ENCODE measurements at places on chromosomes 12 and 14.

DNA sequence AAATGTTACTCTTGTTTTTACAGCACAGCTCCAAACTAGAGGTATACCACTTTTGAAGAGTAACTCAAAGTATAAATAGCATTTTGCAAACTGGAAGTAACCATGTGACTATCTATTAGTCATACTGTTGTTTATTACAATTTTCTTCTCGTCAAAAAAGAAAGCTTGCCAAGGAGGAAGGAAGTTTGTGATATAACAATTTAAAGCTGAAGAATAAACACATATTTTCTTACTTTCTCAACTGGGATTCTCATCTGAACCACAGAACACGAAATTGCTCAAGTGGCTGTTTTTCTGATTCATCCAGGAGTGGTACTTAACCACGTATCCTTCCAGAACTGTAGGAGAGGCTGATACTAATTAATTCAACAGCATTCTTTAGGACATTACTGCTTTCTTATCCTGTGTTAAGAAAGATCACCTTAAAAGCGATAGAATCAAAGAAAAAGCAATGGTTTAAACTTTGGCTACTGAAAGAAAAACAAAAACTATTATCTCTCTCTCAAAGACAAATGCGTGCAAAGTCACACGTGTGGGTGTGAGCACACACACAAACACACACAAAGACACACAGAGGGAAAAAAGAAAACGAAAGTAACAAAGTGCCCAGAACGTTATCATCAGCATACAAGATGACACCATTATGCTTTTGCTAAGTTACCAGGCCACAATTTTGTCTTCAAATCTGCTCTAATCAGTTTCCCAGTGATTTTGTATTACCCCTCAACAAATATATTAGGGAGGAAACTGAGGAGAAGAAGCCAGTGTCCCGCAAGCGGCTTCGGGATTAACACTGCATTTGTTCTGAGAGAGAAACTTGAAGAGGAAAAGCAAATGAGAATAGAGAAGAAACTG, at the start of gene CLEC2B:
CLEC2B (minus strand) TSS at position 48 of the 855 bp plus-strand sequence.
- no peak for DNase-seq

DNA sequence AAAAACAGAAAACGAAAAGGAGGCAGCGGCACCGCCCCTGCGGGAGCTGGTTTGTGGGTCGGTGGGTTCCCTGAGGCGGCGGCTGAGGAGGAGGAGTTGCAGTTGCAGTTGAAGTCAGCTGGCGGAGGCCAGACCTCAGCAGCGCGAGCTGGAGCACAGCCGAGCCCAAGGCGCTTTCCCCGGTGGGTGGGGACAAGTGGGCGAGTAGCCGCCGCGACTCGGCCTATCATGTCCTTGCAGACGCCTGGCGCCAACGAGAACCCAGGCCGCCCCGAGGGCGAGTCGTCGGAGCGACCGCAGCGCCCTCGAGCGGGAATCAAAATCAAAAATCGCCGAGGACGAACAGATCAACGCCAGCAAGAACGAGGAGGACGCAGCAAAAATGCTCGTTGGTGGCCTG, 12.7 kb upstream of the CLEC1A start:
- no peak for DNase-seq

DNA sequence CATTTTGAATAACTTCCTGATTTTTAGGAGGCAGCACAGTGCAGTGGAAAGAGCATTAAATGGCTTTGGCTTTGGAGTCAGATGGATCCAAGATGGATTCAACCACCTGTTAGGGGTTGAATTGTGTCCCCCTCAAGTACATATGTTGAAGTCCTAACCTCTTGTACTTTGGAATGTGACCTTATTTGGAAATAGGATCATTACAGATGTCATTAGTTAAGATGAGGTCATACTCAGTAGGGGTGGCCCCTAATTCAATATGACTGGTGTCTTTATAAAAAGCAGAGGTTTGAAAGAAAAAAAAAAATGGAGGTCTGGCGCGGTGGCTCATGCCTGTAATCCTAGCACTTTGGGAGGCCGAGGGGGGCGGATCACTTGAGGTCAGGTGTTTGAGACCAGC, 18.8 kb downstream of the ATP5MC2 start:
- no peak for DNase-seq

DNA sequence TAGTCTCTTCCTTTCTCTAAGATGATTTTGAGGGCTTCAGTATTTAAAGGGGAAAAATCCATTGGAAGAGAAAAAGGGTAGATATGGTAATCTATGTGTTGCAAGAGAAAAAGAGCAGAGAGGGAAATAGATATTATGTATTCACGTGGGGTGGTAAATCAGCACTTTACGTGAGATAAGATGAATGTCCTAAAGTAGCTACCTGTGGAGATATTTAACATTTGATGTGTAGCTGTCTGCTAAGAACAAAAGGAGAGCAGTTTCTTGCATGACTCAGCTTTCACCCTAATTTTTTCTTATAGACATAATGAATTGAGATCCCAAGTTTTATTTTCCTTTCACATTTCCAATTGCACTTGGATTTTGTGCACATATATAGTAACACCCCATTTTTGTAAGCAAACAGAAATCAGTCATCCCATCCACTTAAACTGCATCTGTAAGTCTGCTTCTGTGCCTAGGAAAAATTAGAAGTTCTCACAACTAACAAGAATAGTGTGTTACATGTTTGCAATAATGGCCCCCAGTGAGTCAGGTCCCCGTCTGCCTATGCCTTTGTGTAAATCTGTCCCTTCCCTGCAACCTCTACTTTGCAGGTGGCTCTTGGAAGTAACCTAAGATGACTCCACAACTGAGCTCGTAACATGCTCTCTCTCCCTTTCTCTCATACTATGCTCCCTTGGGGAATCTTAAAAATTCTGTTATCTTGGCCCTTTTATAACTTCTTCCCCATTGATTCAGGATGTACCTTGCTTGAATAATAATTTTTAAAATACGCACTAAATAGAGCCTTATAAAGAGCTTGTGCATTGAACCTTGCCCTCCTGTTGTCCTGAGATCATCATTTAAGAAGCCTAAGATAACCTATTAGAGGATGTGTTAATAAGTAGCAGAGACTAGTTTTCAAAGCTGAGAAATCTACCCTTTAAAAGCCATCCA, 3.7 kb downstream of the TMTC3 start:
- no peak for DNase-seq

GRCh38 chr12:9944391-9944790, 12.2 kb upstream of the CLEC2A start:
- DNase-seq, result no peak

DNA sequence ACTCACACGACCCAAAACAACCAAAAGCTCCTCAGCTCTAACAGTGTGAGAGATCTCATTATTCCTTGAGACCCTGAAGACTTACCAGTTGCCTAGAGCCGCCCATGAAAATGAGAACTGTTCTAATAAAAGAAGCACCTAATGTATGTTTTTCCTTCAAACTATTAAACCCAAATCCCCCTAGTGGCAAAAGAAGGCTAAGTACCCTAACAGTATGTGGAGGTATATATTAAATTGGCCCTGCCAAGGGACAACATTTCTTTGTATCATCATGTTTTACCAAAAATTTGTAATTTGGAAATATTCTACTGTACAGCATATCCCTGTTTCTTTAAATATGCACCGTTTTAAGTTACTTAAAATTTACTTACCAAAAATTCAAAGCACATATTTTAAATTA, 38.0 kb upstream of the PPFIA2 start:
- no peak for DNase-seq

DNA sequence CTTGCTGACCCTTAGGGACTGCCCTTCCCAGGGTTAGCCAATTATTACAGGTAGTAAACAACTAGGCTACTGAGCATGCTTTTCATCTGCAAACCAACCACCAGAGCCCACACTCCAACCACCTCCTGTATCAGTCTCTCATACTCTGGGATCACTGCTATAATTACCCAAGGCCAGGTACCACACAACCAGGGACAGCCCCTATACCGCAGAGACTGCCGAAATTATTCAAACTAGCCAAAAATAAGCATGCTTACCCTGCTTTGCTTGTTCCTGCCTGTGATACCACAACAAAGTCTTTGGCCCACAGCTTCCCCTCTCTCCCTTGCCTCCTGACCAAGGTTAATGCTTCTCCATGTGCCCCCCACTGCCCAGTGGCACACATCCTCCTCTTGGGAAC, 197.6 kb upstream of the SRRM4 start:
- DNase-seq, result no peak

- DNase-seq, result no peak
These were observed 29.6 kb upstream of the OR5AU1 start for GRCh38 chr14:21185491-21185890.

GRCh38 chr12:56001487-56002100, 4.5 kb downstream of the SUOX start:
- no peak for DNase-seq

DNA sequence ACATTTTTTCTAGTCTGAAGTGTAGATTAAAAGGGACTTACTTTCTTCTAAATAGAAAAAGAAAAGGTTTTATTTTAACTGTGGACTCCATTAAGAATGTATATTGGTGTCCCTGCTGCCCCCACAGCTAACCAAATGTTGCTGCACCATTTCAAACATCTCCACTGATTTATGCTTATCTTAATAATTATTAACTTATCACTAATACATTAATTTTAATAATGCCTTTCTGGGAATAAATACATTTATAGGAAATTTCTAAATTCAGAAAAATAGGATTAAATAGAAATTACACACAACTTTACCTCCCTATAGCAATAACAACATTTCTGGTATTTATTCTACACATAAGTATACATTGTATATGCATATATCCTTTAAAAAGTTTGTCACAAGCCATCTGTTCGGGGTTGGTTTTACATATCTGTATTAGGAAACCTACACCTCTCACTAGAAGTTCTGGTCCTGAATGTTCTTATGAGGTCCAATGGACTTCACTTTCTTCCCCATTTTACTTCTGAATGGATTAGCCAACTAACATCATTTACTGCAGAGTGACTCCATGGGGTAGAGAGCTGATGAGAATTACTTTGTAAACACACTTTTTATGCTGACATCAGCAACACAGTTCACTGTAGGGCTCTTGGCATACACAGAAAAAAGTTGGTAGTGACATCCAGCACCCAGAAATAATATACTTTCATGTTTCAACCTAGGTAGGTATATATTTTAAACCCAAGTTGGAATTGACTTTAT, 9.4 kb upstream of the SELPLG start:
- DNase-seq, result no peak

DNA sequence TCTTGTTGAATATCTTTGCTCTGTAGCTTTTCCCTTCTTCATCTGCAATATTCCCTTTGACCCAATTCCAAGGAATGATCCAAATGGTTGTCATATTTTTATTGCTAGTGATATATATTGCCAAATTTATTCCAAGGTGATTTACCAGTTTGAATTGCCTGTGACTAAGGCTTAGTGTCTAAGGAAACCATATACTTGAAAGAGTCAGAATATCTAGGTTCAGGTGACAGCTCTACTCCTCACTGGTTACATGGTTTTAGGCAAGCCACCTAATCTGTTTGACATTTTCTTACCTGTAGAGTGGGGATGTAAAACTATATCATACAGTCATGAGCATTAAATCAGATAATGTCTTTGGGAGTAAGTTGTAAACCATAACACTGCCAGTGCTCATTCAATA, 473.8 kb downstream of the NPAS3 start:
- DNase-seq, result no peak

DNA sequence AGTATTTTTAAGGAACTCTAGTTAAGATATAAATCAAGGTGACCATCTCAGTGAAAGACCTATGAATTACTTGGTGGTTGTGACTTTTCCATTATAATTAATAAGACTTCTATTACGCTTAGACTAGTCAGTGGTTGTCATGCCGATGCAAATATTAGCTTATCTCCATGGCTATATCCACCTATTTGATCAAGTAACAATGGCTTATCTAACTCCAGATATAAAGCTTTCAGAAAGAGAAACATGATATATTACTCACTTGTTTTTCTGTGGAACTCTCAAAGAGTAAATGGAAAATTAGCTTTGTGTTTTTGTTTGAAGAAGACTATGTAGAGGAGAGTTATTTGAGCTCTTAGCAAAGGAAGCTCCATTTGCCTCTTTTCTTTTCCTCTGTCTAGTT, 323.8 kb upstream of the DCN start:
- no peak for DNase-seq

DNA sequence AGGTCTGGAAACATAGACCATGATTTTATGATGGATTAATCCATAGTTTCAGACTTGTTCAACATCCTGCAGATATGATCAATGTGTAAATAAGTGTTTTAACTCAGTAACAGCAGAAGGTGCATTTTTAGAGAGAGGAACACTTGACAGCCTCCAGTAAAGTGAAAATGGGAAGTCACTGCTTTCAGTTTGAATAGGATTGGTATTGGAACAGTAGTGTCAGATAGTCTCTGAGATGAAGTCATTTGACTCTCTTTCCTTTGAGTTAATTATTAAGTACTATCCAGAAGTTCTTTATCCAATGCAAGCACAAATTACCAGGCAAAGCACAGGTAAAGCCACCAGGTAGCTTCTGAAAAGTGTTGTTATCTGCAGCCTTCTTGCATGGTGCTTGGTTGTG, 14.5 kb upstream of the NAV3 start:
- peak; percentile 29 for DNase-seq

DNA sequence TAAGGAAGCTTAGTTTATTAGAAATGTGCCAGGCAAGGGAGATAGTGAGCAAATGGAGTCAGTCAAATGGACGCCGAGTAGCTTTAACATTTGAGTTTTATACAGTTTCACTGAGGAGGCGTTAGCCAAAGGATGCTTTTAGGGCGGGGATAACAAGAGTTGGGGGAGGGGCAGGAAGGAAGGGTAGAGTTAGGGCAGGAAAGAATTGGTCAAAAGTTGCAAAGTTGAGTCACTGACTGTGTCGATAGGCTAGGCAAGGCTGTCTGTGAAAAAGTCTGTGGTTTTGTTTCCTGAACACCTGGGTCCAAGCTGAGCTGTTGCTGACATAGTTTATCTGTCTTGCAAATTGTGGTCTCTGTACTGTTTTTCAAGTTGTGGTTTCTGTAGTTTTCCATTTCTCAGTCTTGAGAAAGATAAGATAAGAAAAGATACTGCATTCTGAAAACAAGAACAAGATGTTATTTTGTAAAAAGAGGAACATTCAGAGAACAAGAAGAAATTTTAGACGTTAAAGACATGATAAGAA, 62.6 kb upstream of the RESF1 start:
- DNase-seq, result no peak

GRCh38 chr12:104802208-104802607, 155.9 kb downstream of the SLC41A2 start:
- DNase-seq, result no peak

DNA sequence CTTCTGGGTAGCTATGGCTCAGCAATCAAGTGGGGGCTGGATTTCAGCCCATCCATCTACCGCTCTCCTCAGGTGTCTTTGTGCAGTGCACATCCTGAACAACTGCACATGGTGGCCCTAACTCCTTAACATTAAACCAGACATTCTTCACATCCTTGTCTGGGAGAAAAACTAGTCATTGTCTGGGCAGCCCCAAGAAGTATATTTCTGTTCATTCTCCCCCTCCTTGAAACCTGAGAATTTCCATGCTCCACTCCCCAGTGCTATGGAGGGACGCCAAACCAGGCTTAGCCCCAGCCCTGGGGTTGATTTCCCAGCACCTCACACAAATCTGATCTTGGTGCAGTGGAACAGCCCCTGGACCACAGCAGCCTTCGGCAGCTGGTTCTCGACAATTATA, 13.4 kb downstream of the MYL2 start:
- no peak for DNase-seq

- no peak for DNase-seq
These were observed 129.4 kb upstream of the NPAS3 start for GRCh38 chr14:32809255-32809654.

GRCh38 chr14:24095271-24096068, 1.4 kb downstream of the PCK2 start:
- DNase-seq, result peak; percentile 35

- no peak for DNase-seq
These were observed 49.5 kb upstream of the POC1B start for GRCh38 chr12:89575374-89575773.
